Activated CD4-positive, alpha-beta T cell treated with anti-CD3 and anti-CD28 coated beads, Interleukin-2, Interleukin-4, amounts not matched to agents 100 ng/mL and 50 ng/mL, durations not matched to agents 16 hours and 8 hours (primary cell): ENCODE measurements at places on chromosomes 2 and 18.

DNA sequence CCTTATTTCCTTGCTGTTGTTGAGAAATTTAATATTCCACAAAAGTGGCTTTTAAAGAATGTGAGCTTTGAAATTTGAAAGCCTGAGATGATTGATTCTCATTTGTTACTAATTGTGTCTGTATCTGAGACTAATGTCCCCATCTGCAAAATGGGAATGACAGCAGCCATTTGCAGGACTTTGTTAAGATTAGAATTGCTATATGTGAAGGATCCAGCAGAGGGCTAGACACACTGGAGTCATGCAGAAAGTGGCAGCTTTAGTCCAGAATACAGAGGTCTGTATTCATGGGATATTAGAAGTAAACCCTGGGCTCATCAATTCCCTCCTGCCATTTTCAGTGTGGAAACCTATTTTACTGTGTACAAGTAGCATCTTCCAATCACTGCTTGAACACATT, 296.5 kb upstream of the GYPC start:
- DNase-seq: peak; percentile 13

- no peak for DNase-seq
Measured at GRCh38 chr18:61950371-61950770, 57.6 kb upstream of the RNF152 start.

- DNase-seq: peak; percentile 40
Measured at GRCh38 chr2:234368861-234369261, 128.0 kb downstream of the ARL4C start.

DNA sequence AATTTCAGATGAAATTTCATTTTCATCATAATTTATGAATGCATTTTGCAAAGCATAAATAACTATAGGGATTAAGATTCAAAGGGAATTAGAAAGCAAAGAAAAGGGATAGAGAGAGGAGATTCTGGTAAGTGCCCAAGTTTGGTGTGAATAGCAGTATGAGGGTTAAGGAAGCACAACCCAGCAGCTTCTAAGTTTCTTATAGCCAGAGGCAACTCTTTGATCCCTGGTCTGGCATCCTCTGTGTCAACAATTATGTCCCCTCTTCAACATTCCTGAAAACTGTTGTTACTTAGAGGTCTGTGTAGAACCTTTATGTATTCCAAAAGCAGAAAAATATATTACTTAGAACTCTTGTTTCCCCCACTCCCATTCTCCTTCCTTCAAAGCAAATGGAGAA, 171.6 kb upstream of the SATB2 start:
- no peak for DNase-seq

GRCh38 chr18:80168982-80169381, 59.9 kb downstream of the ADNP2 start:
- DNase-seq: no peak

DNA sequence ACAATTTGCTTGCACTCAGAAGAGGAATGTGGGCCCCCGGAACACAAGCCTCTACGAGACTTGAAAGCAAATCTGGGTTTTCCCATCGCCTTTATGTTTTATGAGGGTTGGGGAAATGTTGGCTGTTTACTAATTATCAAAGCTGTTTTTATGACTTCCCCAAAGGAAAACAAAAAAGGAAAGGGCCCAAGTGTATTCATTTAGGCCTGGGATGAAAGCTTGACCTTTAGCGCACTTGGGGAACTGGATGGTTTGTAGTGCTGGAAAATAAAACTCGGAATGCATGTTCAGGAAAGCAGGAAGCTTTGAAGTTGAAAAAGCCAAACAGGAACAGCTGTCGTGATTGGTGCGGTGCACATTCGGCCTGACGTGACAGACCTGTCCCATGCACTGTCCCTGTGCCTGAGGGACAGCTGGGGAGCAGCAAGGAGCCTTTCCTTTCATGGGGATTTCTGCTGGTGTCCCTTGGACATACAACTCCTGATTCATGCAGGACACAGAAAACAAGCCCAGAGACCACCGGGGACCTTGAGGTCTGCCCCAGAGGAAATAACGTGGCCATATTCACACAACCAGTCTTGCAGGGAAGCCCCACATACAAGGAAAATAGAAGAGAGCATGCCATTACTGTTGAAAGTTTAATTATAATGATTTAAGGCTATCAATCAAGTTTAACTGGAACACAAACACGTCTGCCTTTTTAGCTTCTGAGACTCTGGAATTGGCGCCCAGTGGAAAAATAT, 169.7 kb upstream of the APCDD1 start:
- DNase-seq: no peak

DNA sequence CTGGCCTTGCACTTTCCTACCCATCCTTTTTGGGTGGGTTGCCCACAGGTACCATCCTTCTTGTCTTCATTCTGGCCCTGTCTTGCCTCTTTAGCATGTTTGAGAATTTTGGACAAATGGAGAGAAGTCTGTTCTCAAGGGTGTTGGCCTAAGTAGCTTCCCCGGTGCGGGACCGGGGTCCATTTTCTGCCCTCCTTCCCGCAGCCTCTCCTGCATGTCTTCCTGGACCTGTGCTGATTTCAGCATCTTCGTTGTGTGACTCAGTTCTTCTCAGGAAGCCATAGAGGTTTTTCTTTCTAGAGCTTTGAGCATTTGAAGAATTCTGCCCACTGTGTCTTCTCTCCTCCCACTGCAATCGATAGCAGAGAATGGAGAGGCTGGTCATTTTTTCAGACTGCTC, 172.7 kb downstream of the SH3RF3 start:
- DNase-seq: no peak

- no peak for DNase-seq
Measured at GRCh38 chr2:66840321-66841002, 405.5 kb downstream of the MEIS1 start.

DNA sequence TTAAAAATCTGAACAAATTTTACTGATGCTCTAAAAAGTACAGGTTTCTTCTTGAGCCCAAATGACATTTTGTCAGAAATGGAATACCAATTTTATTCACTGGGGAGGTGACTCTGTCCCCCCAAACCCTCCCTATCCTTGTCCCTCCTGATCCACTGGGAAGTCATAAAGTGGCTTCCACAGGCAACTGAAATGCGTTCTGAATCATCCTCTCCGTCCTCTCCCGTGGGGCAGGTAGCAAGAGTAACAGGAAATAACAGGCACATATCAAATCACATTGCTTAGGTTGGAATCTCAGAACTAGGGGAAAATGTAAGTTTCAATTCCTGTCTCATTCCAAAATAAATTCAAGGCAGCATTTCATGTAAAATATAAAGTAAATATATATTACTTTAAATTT, 44.5 kb downstream of the MYL12B start:
- no peak for DNase-seq

GRCh38 chr2:62204998-62205496, 9.1 kb downstream of the B3GNT2 start:
- no peak for DNase-seq

- DNase-seq: no peak
Measured at GRCh38 chr2:208541461-208541988, 134.9 kb downstream of the PTH2R start.

- no peak for DNase-seq
Measured at GRCh38 chr2:16693854-16694253, 28.2 kb upstream of the CYRIA start.
